ENCODE measurements at places on chromosomes 11 and 22.

DNA sequence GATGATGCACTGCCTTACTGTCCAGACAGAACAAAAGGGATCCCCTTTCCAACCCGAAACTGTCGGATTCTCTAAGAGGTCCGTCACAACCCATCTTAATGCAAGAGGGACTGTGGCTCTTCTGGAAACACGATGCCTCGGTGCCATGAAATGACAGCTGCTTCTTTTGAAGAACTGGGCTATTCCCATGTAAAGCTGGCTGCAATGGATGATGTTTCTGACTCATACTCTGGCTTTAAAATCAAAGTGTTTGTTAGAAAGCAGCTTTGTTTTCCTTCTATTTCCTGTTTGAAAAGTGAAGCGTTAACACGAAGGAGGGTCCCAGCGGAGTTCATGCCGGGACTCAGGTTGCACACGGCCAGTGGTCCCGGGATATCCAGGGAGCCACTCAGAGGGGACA is 3.1 kb downstream of the TP53AIP1 start:
- no peak for DNase-seq

- no peak for DNase-seq
These were observed 41.0 kb upstream of the APLNR start for GRCh38 chr11:57277845-57278720.

DNA sequence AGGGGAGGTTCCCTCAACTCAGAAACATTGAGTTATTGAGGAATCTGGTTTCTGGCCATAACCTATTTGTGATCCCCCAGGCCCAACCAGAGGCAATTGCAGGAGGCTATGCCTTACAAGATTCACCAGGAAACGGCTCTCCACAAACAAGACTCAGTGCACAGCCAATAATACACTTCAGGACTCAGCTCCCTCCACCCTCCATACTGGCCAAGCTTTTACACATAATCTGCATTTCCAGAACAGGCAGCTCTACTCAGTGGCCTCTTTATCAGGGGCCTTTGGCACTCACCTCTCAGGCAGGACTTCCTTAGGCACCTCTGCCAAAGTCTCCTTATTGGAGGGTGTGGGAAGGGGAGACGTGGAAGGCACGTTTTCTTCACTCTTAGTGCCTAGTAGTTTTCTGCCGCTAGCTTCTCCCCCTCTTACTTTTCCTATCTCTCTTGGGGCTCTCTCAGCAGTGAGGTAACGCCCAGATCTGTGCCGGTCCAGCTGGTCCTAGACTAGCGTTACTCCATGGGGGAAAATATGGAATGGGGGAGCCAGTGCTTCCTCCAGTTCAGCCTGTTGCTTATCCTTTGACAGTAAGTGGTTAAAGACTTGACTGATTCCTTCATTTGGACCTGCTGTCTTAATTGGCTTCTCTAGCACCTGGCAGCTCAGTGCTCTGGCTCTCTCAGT is 62.8 kb upstream of the ANO3 start:
- no peak for DNase-seq

- no peak for DNase-seq
These were observed 908 bp downstream of the PPME1 start for GRCh38 chr11:74171997-74172396.

GRCh38 chr11:27111896-27112295 is 71.3 kb downstream of the BBOX1 start:
- DNase-seq = no peak

GRCh38 chr22:45740236-45740635 is 68.6 kb downstream of the ATXN10 start:
- DNase-seq = no peak

GRCh38 chr22:27726686-27727449 is 74.7 kb downstream of the MN1 start:
- DNase-seq = no peak

DNA sequence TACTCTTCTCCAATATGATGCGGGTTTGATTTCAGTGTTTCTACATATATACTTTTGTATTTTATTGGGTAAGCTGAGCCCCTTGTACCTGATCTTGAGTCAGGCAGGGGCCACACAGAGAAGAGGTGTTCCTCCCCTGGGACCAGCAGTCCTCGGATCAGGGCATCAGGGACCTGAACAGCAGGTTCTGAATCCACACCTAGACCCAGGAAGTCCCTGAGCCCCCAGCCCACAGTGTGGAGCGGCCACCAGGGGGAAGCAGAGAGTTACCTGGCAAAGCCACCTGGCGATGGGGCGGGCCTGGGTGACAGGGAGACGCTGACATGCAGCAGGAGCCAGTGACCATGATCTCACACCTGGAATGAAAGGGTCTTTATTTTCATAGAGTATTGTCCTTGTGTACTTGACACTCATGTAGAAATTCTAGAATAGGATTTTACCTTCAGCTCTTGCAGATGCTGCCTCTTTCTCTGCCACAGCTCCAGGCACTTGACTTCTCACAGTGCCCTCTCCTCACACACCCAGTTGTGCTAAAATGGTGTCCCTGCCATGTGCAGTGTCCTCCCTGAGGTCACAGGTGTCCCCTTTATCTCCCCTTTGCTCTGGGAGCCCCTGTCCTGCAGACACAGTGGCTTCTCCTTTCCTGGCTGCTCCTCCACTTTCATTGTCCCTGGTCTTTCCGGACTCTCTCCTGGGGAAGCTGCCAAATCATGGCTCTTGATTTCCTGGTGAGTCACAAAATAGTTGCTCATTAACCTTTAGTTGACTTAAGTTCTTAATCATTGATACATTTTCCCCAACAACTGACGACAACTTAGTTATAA is 48.5 kb downstream of the GGTLC2 start:
- peak; percentile 65 for DNase-seq

GRCh38 chr22:50674606-50675552 is 2.3 kb downstream of the SHANK3 start:
- no peak for DNase-seq

DNA sequence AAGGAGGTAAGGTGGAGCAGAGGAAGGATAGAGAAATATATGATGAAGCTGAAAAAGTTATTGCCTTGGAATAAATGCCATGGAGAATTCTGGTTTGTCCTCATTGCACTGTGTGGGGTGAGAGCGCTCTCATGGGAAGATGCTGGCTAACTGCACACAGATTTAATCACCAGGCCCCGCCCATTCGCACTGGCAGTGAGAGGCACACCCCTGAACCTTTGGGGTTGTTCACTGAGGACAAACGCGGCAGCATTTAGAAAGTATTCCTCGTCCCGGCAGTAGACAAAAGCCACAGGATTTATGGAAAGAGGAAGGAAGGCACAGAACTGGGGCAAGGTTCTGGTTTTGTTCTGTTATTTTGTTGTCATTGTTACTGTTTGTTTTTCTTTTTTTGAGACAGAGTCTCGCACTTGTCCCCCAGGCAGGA is 70.2 kb downstream of the MED15 start:
- no peak for DNase-seq

GRCh38 chr11:63573881-63574855 is 11.0 kb upstream of the PLAAT2 start:
- DNase-seq = no peak

GRCh38 chr11:88105951-88106350 is 69.3 kb downstream of the RAB38 start:
- no peak for DNase-seq

DNA sequence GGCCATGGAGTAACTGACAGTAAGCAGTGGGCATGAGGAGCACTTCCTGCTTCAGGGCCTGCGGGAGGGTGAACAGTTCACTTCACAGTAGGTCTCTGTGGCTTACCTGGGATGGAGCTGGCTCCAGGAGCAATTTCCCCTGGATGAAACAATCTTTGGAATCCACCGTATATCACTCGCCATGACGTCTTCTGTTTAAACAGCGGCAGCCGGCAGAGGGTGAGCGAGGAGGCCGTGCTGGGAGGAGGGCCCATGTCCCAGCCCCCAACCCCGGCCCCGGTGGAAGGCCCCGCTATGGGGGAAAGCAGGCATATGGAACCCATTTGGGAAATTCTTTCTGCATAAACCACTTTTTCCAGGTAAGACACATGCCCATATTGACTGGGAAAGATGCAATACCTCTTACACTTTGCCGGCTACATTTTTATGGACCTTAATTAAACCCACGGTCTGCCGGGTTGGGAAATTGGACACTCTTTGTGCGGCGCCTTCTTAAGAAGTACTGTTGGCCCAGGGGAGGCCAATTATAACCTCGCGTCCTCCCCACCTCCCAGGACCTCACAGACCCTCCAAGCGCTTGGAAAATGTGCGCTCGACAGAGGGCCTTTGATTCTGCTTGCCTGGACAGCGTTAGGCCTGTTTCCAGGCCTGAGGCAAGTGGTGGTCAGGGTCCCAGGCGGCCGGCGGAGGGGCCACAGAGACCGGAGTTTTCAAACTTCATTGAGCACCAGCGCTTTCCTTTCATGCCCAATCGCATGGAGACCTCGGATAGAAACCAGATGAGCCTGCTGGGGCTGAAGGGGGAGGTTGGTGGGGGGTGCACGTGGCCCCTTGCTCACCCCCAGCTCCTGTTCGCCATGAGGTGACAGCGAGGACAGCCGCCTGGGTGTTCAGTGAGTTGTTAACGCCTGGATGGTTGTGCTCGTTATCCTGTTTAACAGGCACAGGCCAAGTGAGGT is 40.4 kb downstream of the SMIM38 start:
- no peak for DNase-seq

DNA sequence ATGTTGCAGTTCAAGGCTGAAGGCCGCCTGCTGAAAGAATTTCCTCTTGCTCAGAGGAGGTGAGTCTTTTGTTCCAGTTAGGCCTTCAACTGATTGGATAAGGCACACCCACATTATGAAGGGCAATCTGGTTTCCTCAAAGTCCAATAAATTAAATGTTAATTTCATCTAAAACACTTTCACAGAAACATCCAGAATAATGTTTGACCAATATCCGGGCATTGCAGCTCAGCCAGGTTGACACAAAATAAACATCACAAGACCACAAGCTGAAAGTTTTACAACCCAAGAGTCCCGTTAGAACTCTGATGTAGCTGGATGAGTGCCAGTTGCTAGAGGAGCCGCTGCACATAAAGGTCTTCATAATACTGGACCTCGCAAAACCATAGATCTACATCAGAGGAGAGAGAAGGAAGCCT is 64.9 kb upstream of the EED start:
- no peak for DNase-seq

DNA sequence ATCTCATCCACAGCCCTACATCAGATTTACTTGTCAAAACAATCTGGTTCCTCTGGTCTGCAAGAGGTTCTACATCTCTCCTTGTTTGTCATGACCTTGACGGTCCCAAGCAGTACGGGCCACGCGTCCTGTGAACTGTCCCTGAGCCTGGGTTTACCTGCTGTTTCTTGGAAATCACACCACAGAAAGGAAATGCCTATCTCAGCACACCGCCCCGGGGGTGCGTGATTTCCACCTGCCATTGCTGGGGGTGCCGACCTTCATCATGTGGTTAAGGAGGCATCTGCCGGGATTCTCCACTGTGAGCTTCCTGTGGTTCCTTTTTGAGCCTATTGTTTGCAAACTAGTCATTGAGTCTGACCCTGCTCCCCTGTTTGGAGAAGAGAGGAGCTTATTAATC is 1363.4 kb downstream of the BRD1 start:
- DNase-seq = no peak

DNA sequence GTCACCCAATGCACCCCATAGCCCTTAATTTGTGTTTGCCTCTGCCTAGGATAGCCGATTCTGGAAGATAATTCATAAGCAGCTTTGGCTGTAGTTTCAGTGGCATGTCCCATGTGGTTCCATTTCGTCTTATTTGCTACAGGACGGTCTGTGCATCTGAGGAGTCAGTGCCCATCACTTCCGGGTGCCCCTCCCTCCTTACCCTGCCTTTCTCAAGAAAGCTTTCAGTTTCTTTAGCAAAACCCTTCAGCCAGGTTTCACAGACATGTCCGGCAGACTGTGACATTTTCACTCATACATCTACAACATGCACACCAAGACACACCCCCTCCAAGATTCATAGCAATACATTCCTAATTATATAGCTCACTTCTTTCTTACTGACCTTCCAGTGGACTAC is 14.3 kb downstream of the TP53AIP1 start:
- no peak for DNase-seq

- no peak for DNase-seq
These were observed 58.8 kb downstream of the CHRDL2 start for GRCh38 chr11:74672332-74672955.

- DNase-seq = no peak
These were observed 19.2 kb upstream of the CBX6 start for GRCh38 chr22:38891256-38891655.

DNA sequence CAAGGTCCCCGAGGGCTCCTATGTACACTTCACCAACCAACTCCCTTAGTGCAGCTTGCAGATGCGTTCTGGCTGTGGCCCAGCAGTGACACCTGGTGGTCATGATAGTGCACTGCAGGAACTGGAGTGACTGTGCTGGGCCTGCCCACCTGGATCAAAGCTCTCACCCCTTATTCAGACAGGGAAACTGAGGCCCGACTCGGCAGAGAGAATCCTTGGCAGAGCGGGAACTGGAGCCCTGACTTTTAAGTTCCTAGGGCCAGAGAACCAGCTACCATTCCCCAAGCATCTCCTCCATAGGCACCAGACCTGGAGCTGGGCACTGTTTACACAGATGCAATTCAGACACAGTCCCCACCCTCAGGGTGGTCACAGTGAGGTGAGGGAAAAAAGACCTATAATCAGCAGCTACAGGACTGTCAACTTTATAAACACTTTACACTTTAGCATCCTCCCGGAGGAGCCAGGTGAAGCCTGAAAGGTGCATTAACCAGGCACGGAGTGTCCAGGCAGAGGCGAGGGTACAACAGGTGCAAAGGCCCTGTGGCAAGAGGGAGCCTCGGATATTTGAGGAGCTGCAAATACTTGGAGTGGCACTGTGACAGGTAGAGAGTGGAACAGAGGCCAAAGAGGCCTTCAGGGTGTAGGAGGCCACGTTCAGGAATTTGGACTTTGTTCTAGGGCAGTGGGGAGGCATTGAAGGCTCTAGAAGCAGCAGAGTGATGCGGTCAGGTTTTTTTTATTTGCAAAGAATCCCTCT is 22.0 kb downstream of the RHBDD3 start:
- DNase-seq = peak; percentile 71

GRCh38 chr11:45320371-45320770 is 34.2 kb upstream of the SYT13 start:
- no peak for DNase-seq

GRCh38 chr11:63537293-63538101 is 889 bp downstream of the PLAAT4 start:
- no peak for DNase-seq

DNA sequence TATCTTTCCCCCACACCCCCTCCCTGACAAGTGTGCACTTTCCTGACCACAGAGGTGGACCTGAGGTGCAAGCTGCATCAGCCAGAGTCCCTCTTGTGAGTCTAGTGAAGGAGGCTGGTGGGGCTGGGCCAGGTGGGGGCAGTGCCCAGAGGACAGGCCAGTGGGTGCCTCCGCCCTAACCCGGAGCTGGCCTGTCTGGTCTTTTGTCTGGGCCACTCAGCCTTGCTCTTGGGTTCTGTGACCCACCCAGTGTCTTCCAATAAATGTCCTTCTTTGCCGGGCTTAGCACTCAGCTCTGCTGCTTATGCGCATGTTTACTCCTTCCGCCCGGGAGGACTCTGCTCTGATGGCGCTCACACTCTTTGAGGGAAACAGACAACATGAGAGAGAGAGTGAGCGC is 526.2 kb downstream of the TBC1D22A start:
- no peak for DNase-seq

GRCh38 chr11:128678024-128678423 is 15.8 kb upstream of the FLI1 start:
- DNase-seq = no peak
